Dorsolateral prefrontal cortex (tissue), 122 donors: ENCODE measurements at places on chromosomes 1 and 21. TPM values are rescaled to one million over a fixed set of nuclear protein-coding genes. Genes with fewer than 3 reads are reported as not detected.

Gene RAP1GAP
- total RNA-seq: 130 TPM

Gene CATSPER4
- not detected for total RNA-seq

Gene ERO1B
- total RNA-seq: 12.0 TPM

Gene BRINP3
- total RNA-seq: 38.1 TPM

Gene AKNAD1
- 1.5 TPM for total RNA-seq

Gene APCS
- total RNA-seq: not detected

Gene OXCT2
- total RNA-seq: 4.9 TPM
